Stimulated activated CD8-positive, alpha-beta memory T cell treated with anti-CD3 and anti-CD28 coated beads, Interleukin-2, amount 100 ng/mL, for 1 hour (primary cell): ENCODE measurements at places on chromosomes 11 and 22.

DNA sequence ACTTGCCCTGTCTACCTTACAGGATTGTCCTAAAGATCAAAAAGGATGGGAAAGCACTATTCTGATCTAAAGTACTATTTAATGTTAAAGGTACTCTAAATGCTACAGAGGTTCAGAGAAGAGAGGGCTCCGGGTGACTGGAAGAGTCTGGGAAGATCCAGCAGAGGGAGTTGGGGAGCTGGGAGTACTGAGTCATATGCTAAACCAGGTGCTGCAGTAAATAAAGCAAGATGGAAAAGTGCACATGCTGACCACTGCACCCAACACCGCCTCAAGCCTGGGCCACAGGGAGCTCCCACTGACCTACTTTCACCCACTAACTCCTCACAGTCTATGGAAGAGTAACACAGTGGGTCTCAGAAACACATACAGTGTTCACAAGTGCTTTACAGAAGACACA, 49.3 kb downstream of the WT1 start:
- no peak for DNase-seq

GRCh38 chr11:86021377-86021776, 47.5 kb downstream of the PICALM start:
- DNase-seq = no peak

DNA sequence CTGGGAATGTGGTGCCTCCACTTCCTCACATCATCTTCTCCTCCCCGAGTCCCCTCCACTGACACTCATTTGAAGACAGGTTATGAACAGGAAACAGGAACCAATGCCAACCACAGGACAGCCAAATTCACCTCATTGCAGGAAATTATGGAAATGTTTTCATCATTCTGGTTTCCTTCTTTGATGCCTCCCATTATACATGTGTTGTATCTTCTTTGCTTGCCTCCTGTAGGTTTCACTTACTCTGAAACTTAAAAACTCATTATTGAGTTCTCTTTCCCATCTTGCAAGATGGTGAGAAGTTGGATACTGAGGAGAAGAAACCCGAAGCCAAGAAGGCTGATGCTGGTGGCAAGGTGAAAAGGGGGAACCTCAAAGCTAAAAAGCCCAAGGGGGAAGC, 108.5 kb downstream of the PHF21B start:
- DNase-seq = no peak

DNA sequence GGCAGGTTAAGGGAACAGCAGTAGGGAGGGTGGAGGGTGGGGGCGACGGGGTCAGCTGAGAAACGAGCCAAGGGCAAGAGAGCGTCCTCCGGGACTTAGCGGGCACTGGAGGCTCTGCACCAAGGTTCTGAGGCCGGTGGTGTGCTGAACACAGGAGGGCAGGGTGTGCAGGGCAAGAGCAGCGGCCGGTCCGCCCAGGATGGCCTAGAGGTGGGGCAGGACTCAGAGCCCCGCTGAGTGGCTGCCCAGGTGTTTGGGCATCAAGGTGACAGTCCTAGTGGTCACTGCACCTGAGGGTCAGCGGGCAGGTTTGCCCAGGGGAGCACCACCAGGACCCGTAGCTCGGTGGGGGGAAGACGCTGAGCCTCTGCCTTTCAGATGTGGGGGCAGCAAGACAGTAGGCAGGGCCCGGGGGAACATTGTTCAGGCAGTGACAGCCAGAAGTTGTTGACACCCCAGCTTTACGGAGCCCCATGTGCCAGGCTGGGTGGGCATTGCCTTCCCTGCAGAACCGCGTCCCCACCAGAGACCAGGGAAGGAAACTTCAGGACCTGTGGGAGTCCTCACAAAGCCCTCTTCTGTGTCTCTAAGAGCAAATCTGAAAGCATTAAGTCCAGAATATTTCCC, 4.5 kb upstream of the TTLL8 start:
- no peak for DNase-seq

DNA sequence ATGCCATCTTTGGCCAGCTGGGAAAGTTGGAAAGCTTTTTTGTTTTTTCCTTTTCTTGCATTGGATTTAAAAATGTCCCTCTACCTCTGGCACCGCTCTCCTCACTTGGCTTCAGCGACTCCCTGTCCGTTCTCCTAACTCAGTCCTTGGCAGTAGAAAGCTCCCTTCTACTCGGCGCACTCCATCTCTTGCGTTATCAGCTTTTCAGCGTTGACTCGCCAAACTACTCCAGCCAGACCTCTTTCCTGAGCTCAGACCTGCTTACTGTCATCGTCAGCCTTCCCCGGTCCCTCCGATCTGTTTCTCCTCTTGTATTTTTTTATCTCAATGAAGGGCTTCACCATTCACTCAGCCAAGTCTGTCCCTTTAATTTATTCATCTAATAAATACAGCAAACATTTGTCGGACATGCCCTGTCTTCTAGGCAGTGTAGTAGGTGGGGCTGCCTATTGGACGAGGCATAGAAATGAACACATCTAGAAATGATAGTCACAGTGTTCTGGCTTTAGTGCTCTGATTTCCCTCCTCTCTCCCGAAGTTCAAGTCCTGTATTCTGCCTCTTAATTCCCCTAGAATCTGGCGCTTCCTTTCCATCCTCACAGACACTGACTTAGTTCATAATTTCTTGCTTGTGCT, 839 bp downstream of the CEP164 start:
- DNase-seq = no peak

GRCh38 chr11:2761131-2762030, 61.6 kb upstream of the KCNQ1OT1 start:
- no peak for DNase-seq

DNA sequence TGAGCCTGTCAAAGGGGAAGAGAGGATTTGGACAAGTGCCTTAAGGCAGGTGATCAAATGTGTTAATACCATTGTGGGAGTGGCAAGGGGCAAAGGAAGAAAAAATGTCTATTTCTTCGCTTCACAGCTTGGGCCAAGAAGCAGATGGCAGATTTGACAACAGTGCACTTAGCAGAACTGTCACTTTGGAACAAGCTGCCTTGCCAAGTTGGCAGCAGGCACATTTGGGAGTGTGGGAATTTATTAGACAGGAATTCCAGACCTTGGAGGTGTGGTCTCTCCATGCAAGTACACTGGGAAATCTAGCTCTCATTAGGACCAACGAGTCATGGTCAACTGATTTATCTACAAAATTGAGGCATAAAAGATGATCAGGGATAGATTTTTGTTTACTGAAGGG, 265.1 kb downstream of the NELL1 start:
- DNase-seq = no peak

DNA sequence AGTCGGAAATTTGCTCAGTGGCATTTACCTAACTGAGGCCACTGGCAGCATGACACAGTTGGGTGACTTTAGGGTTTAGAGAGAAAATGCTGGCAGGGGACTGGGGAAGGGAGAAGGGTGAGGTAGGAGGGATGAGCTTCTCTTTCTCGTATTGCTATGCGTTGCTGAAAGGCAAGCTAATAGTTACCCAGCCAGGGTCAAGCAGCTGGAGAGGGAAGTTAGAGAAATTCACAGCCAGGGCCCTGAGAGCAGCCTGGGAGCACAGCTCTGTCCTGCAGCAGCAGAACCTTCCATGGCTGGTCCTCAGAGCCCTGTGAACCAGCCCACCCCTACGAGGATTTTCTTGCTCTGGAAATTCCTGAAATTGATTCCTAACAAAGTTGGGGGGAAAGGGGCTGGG, 679.6 kb downstream of the NTM start:
- DNase-seq = no peak

DNA sequence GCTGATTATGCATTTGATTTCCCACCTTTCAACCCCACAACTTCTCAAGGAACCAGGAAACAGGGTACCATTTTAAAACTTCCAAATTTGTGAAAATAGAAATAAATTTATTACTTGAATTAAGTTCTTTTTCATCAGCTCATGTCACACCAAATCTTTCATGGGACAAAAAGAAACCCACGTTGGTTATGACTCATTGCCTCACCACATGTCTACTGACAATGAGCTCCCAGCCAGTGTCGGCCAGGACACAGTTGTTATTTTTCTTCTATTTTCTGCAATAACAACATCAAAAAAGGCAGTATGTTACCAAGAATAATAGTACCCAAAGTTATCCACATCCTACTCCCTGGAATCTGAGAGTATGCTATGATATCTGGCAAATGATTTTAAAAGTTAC, 17.3 kb downstream of the MS4A6A start:
- DNase-seq = no peak

GRCh38 chr11:96263238-96263763, 79.7 kb downstream of the MAML2 start:
- no peak for DNase-seq

GRCh38 chr22:46669201-46669600, 49.0 kb downstream of the GRAMD4 start:
- DNase-seq = no peak

GRCh38 chr11:129625930-129626329, 189.7 kb upstream of the TMEM45B start:
- DNase-seq = no peak

DNA sequence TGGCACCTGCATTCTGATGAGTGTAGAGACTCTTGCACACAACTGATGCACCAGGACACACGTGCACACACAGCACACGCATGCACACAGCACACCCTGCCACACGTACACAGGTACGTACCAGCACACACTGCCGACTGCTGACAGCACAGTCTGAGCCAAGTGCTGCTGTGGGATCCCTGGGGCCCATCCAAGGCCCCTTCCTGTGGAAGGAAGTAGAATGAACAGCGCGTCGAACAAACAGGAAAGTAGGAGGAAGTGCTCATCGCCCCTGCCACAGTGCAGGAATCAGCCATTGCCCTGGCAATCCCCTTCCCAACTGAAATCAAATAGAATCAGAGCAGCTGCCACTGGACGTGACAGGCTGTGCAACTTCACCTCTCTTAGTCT, 57.9 kb downstream of the CD82 start:
- no peak for DNase-seq

DNA sequence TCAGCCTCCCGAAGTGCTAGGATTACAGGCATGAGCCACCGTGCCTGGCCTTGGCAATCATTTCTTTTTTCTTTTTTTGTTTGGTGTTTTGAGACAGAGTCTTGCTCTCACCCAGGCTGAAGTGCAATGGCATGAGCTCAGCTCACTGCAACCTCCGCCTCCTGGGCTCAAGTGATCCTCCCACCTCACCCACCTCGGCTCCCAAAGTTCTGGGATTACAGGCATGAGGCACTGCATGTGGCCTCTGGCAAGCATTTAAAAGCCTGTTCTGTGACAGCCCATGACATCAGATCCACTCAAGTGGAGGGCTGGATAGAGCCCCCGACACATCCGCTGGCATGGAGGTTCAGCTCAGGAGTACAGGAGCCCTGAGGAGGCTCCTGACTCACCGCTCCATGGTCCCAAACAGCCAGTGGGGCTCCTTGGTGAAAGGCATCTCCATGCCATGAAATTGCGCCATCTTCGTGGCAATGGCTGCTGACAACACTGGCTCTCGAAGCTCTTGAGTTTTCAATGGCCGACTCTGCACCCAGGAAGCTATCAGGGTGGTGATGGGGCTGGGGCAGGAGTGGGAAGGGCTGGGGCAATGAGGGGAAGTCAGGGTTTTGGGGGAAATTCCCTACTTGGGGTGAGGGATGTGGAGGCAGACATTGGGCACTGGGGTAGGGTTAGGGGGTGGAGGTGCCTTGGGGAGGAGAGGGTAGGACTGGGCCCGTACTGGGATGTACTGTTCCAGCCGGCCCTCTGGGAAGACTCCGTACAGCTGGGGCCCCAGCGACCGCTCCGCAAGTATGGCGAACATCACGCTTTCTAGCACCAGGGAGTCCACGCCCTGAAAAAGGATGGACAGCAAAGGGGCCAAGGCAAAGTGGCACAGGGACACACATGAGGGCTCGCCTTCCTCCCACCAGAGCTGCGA, 1.4 kb downstream of the CHKB start:
- DNase-seq = no peak

DNA sequence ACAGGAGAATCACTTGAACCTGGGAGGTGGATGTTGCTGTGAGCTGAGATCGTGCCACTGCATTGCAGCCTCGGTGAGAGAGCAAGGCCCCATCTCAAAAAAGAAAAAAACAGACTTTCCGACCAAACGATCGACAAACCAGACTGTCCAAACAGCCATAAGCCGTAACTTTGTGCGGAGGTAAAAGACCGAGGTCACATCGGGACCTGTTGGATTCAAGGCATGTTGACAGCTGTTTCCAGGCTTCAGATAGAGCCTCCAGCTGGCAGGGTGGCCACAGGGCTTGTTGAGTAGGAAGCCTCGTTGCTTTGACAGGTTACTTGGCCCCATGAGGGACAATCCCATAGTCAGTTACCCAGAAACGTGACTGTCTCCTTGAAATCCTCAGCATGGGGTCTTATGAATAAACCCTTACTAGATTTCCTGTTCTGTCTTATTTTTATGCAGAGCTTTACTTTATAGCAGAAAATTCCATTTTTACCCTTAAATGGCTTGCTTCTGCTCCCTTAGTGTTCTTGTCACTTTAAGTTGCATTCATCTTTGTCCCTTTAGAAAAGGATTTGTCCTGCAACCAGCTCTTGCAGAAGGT, 22.3 kb downstream of the PPARA start:
- DNase-seq = no peak

DNA sequence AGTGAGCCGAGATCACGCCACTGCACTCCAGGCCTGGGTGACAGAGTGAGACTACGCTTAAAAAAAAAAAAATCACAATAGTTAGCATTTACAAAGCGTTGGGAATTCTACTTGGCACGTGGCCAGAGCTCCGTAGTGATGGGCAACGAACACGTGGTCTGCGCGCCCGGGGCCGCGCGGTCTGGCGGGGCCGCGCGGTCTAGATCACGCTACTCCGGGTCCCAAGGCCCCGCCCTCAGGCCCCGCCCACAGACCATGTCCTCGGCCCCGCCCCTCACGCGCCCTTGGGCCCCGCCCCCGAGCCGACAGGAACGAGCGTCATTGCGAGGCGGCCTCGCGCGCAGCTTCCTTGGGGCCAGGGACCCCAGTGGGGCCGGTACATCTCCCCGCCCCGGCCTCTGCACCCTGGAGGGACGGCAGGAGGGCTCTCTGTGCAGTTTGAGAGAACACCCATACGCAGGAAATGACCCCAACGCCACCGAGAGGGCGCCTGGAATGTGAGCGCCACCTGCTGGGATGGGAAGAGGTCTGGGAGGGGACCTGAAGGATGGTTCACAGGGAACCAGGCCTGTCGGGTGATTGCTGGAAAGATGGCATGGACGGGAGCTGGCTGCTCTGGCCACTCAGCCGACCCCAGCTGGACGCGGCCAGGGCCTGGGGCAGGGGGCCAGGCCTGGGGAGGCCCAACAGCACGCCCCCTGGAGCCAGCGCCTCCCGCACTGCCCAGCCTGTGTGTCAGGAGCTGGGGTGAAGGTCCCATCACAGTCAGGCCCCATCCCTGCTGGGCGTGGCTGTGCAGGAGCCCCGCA, 2.0 kb upstream of the PTDSS2 start:
- DNase-seq = peak; percentile 91

DNA sequence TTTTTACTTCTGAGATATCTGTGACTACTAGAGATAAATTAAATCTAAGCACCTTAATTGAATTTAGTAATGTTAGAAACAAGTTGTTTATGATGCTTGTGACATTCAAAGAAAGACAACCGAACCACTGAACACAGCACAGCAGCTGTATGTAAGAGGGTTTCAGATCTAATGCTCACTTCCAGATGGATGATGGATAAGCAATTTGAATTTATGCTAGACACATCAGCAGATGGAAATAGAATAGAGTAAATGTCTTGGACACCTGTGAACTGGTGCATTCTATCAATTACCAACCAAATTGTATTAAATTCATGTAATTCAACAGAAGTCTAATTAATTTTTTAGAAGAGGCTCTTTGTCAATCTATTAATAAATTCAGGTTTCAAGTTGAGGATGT, 306.3 kb downstream of the CNTN5 start:
- no peak for DNase-seq

GRCh38 chr22:41888627-41889200, 26.2 kb downstream of the SHISA8 start:
- DNase-seq = no peak

GRCh38 chr11:81772166-81772565, 961.5 kb downstream of the FAM181B start:
- no peak for DNase-seq
